ENCODE measurements at places on chromosomes 6 and 20.

GRCh38 chr6:3314621-3315467 lies 56.1 kb downstream of the PSMG4 start:
- no peak for DNase-seq

GRCh38 chr20:3307725-3308124 lies 68.7 kb upstream of the SLC4A11 start:
- no peak for DNase-seq

DNA sequence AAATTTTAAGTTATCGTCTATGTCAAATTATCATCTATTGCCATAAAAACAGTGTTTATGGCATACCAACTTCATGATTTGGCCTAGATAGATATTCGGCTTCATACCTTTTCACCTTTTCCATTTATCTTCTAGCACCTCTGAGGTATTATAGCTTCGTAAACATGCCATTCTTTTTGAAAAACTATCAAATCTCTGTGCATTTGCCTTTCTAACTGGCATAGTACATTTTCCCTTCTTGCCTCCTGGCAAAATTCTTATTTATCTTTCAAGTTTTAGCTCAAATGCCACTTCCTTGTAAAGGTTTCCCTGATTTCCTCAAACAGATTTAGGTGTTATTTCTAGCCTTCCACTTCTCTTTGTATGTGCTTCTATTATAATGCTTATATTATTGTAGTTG lies 7.0 kb upstream of the REV3L start:
- DNase-seq = no peak

GRCh38 chr6:28373925-28374324 lies 24.2 kb downstream of the ZKSCAN3 start:
- no peak for DNase-seq

GRCh38 chr6:37238381-37238780 lies 19.2 kb upstream of the TBC1D22B start:
- no peak for DNase-seq

DNA sequence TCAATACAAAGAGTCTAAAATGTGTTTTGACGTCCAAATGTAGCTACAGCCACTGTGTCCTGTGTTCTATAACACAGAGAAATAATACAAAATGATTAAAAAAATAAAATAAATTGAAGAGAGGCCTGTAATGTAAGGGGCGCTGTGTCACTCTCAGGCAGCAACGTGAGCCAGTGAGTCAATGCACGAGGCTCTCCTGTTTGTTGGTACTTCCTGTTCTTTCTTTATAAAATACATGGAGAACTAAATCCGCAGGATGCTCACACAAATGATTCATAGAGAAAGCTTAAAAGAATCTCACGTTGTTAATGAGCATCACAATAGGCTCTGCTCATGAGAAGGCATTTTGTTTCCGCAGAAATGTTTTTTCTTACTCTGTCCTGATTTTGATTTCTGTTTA lies 635.0 kb upstream of the AGPAT4 start:
- DNase-seq = no peak

- DNase-seq = no peak
Measured at GRCh38 chr20:40225596-40225995, 463.4 kb downstream of the MAFB start.

GRCh38 chr20:47956268-47956995 lies 171.2 kb upstream of the SULF2 start:
- DNase-seq = no peak

- DNase-seq = no peak
Measured at GRCh38 chr20:3485913-3486312, 15.1 kb downstream of the ATRN start.

GRCh38 chr20:43167615-43168014 lies 22.1 kb downstream of the PTPRT start:
- DNase-seq = no peak

GRCh38 chr6:27260836-27261375 lies 13.4 kb downstream of the PRSS16 start:
- DNase-seq = no peak

- DNase-seq = no peak
Measured at GRCh38 chr6:69162811-69163210, 527.7 kb downstream of the ADGRB3 start.

- DNase-seq = peak; percentile 70
Measured at GRCh38 chr6:33313105-33313708, 671 bp downstream of the TAPBP start.

GRCh38 chr6:89022798-89023197 lies 57.8 kb upstream of the PNRC1 start:
- DNase-seq = no peak

Data from germinal center (tissue), 1 donor.